ENCODE measurements at places on chromosomes 6 and 20. TPM values are rescaled to one million over a fixed set of nuclear protein-coding genes. Genes with fewer than 3 reads are reported as not detected.

The HRH3 gene
- total RNA-seq, result not detected

The MRAP2 gene
- total RNA-seq, result 0.65 TPM

The TCP11 gene
- total RNA-seq, result not detected

The COL19A1 gene
- 0.28 TPM for total RNA-seq

The CD93 gene
- 0.14 TPM for total RNA-seq

The VGLL2 gene
- total RNA-seq, result not detected

The OLIG3 gene
- total RNA-seq, result not detected

The AHCY gene
- total RNA-seq, result 90.7 TPM

The PRSS35 gene
- 9.7 TPM for total RNA-seq

The THEMIS gene
- total RNA-seq, result under 0.01 TPM

The RARS2 gene
- total RNA-seq, result 58.5 TPM

The SLC22A7 gene
- total RNA-seq, result not detected

The TENT5A gene
- total RNA-seq, result 47.5 TPM

The ZC3H12D gene
- total RNA-seq, result not detected

The OPRM1 gene
- total RNA-seq, result not detected

The TMEM181 gene
- total RNA-seq, result 46.5 TPM

The HTR1B gene
- total RNA-seq, result not detected

The TOX2 gene
- 1.1 TPM for total RNA-seq

The GCNT2 gene
- total RNA-seq, result not detected

The MYLK4 gene
- total RNA-seq, result 0.57 TPM

The SH3BGRL2 gene
- total RNA-seq, result 2.2 TPM

The EYA2 gene
- total RNA-seq, result 0.14 TPM

The CDH26 gene
- 0.14 TPM for total RNA-seq

The GSTA3 gene
- total RNA-seq, result not detected

The NDRG3 gene
- 17.8 TPM for total RNA-seq

The SLX4IP gene
- total RNA-seq, result 3.8 TPM

The PROCR gene
- total RNA-seq, result 50.8 TPM

The OR2B6 gene
- not detected for total RNA-seq

The HLA-DQB2 gene
- total RNA-seq, result not detected

The CAGE1 gene
- total RNA-seq, result 0.09 TPM

The DEF6 gene
- 1.3 TPM for total RNA-seq

The HTR1E gene
- total RNA-seq, result not detected
